ENCODE measurements at places on chromosomes 2 and 18.

- no peak for DNase-seq
These were observed 33.1 kb downstream of the HJURP start for GRCh38 chr2:233821196-233821595.

- no peak for DNase-seq
These were observed 65.1 kb downstream of the CERS6 start for GRCh38 chr2:168521053-168521741.

DNA sequence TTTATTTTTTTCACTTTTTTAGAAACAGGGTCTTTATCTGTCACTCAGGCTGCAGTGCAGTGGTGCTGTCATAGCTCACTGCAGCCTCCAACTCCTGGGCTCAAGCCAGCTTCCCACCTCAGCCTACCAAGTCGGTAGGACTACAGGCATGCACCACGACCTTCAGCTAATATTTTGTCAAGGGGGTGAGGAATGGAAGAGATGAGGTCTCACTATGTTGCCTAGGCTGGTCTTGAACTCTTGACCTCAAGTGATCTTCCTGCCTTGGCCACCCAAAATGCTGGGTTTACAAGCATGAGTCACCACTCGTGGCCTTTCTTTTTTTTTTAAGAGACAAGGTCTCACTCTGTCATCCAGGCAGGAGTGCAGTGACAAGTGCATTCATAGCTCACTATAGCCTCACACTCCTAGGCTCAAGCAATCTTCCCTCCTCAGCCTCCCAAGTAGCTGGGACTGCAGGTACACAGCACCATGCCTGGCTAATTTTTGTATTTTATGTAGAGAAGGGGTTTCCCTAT lies 13.4 kb downstream of the PPP1R7 start:
- no peak for DNase-seq

GRCh38 chr2:151928380-151928779 lies 100.2 kb upstream of the ARL5A start:
- DNase-seq = no peak

DNA sequence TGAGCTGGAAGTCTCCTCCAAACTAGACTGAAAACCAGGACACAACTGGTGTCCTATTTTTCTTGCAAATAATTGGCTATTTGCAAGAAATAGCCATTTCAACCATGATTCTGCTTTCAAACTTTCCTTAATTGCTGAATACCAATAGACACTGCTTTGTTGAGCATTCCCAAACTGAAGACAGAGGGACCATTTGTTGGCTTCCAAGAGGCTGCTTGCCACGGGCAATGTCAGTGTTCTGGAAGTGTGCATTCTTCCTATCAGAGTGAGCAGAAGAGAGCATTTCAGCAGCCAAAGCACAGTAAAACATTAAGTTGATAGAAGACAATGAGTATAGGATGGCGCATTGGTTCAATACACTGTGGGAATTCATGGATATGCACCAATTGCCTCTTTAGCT lies 360.5 kb upstream of the RGPD4 start:
- no peak for DNase-seq

DNA sequence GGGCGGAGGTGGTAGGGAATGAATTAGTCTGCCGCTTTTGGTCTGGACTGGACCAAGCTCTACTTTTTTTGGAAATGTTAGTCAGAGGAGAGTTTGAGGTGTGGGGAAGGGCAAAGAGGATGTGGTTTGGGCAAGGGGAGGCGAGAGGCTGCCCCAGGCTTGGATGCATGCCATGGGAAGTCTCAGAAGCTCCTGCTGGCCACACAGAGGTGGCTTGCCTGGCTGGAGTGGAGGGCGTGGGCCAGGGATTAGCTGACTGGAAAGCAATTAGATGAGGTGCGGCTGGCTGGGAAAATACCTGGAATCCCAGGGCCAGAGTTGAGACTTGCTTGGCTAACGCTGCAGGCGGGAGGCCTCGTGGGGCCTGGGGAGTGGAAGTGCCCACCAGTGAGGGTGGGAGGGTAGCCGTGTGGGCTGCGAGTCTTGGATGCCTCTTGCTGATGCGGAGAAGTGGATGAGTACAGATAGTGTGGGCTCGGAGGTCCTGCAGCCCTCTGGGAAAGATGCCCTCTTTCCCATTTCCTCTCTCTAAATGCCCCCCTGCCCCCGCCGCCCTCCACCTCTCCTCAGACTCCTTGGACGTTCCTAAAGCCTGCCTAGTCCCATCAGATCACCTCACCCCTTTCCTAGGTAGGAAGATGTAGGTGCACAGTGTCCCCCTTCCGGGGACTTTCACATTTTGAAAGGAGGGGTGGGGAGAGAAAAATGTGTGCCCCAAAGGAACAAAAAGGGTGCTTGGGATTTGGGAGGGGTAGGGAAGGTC lies 117.6 kb downstream of the SMAD7 start:
- no peak for DNase-seq

GRCh38 chr2:20561637-20562454 lies 89.1 kb downstream of the HS1BP3 start:
- DNase-seq = no peak

GRCh38 chr18:42281124-42281523 lies 326.1 kb downstream of the PIK3C3 start:
- no peak for DNase-seq

DNA sequence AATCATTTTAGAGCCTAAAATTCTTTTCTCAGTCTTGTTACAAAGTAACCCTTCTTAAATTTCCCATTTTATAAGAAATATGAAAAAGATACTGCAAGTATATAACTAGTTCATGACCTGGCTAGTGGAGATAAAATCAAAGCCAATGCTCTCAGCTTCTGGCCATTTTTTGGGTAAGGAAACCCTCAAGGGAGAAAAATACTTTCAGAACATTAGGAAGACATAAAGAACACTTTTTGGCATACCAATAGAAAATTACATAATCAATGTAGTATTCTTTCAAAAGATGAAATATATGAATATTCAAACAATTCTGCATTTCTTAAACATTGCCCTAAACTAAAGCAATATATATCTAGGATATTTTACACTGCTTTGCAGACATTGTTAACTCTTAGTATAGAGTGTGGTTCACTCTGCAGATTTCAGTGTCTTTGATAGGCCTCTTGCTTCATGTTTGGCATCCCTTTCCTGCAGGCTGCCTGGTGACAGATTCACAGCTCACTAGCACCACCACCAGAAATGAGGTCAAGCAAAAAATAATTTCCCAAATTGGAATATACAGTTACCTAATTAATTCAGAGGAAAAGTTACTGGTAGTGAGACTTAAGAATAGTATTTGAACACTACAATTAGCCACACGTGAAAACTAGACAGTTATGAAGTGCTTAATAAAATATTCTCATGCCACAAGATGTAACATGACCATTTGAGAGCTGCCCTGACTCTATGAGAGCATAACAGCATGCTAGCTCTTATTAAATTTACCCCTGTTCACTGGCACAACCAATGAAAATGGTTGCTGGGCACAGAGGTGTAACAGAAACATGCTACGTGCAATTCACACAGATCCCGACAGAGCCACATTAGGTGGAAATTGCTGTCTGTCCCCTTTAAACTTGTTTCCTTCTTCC lies 36.0 kb downstream of the PAIP2B start:
- no peak for DNase-seq

- no peak for DNase-seq
These were observed 289.1 kb downstream of the TRIB2 start for GRCh38 chr2:13005761-13006335.

DNA sequence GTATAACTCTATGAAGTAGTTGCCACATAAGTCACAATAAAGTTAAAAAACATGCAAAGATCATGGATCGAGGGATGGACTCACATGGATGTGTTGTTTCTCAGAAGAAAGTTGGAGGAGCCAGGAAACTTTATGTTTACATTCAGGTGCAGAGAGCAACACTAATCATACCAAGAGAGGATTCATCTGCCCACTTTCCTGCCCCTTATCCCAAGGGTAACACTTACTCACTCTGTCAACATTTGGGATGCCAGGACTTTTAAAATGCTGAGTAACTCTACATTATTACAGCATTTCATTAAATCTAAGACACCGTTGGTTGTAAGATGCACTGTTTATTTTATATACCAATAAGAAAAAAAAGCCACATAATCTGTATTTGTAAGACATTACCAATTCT lies 170.4 kb downstream of the KCNE4 start:
- DNase-seq = no peak

- no peak for DNase-seq
These were observed 58.5 kb upstream of the COPS8 start for GRCh38 chr2:237026981-237027711.

- DNase-seq = no peak
These were observed 110.7 kb upstream of the EFEMP1 start for GRCh38 chr2:56034258-56034657.

DNA sequence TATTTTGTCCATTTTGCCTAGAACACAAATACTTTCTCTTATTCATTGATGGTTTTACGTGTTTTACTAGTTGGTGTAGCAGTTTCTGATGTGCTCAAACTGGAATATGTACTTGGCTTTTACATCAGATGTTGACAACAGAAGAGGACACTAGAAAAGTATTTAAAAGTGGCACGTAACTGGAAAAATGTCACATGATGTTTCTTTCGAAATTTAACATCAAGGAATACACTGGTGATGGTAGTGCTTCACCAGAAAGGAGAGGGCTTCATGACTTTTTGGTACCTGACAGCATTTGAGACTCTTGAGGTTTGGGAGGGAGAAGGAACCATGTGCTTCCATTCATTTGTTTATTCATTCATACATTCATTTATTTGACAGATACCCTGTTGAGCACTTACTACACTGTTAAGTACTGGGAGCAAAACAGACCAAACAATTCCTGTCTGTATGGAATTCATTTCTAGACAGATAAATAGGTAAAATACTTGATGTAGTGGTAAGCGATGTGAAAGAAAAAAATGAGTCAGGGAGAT lies 1.5 kb downstream of the GIGYF2 start:
- no peak for DNase-seq

- DNase-seq = no peak
These were observed at the start of gene IGFBP5 for GRCh38 chr2:216695401-216695821. IGFBP5 (minus strand) TSS chr2:216695549; CDS start chr2:216694775, 774 bp downstream.

DNA sequence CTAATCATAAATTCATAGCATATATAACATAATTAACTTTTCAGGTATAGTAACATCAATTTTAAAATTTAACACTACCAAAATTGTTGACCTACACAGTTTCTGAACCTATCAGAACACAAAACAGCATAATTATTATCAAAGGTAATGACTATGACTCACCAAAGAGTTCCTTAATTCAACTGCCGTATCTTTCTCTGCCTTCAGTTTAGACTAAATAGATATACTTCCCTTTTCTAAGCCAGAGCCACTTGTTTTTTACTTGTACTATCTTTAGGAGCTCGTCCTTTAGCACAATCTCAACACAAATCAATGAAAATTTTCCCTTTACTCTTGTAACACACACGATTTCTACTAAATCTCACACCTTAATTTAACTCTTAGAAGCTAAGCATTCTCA lies 54.4 kb downstream of the CCDC88A start:
- DNase-seq = no peak

GRCh38 chr2:164917296-164917903 lies 37.9 kb downstream of the SLC38A11 start:
- DNase-seq = no peak

GRCh38 chr2:88765154-88765888 lies 73.8 kb downstream of the RPIA start:
- DNase-seq = peak; percentile 23

DNA sequence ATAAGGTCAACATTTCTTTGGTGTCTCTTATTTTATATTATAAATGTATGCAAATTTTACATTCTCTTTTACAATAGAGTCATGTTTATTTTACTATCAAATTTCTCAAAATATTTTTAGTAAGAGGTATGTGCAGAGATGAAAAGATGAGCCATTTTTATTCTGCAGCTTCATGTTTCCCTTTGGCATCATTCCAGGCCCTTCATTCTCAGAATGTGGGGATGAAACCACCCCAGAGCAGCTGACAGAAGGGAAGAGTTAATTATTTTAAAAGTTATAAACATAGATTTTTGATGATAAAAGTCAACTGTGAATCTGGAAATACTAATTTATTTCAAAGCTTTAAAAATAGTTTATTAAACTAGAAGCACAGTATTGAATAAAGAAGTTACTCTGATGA lies 12.8 kb upstream of the FSHR start:
- no peak for DNase-seq

- no peak for DNase-seq
These were observed 15.0 kb upstream of the CYS1 start for GRCh38 chr2:10095175-10095574.
